ENCODE measurements at places on chromosomes 12 and 14.
A peak's percentile ranks its signal among the peaks of the same experiment; 100 is the strongest.

DNA sequence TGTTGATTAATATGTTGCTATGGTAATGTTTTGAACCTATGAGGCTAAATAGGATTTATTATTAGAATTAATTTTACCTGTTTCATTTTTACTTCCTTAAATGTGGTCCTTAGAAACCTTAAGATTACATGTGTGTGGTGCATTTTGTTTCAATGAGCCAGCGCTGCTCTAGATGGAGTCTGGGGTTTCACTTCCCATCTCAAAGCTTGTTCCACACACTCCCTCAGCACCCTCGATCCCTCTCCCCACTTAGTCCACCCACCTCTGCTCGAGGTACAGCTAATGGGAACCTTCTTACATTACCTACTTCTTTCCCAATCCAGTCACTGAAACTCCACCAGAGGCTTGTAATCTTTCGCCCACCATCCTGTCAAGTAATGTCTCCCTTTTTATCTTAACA is 205.2 kb downstream of the PAX9 start:
- no peak for DNase-seq

DNA sequence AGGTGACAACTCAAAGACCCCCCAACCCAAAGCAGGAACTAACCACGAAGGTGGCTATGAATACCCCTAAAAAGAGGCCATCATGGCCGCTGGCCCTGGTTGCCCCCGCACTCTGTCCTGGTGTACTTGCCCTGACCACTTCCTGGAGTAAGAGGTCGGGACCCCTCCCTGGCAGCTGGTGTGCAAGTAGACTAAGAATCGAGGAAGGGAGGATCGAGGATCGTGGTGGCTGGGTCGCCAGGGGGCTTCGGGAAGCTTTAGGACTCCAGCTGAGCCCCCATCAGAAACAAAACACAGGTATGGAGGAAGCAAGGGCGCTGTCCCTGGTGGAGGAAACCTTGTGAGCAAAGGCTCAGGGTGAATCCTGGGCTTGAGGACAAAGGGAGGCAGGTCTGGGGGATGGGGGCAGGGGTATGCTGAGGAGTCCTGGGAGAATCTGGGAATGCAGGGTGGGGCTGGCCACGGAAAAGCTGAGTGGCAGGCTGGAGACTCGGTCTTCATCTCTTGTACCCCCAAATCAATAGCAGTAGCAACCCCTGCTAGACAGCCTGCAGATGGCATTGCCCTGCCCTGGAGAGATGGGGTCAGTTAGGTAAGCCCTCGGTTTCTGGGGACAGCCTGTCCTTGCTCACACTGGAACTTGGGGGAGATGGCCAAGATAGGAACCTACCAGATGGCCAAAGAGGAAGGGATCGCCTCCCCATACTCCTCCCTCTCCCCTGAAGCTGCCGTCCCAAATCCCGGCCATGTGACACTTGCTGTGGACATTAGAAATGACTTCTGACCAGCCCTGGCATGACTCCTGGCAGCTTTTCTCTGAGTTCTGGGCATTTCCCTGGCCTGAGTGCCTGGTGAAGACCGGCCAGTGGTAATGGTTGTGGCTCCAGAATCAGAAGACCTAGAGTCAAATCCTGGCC is 45.3 kb upstream of the ESRRB start:
- DNase-seq, result no peak

GRCh38 chr12:91289906-91290305 is 107.3 kb upstream of the DCN start:
- no peak for DNase-seq

- no peak for DNase-seq
Observed at GRCh38 chr12:85644508-85644907, 191.7 kb downstream of the RASSF9 start.

DNA sequence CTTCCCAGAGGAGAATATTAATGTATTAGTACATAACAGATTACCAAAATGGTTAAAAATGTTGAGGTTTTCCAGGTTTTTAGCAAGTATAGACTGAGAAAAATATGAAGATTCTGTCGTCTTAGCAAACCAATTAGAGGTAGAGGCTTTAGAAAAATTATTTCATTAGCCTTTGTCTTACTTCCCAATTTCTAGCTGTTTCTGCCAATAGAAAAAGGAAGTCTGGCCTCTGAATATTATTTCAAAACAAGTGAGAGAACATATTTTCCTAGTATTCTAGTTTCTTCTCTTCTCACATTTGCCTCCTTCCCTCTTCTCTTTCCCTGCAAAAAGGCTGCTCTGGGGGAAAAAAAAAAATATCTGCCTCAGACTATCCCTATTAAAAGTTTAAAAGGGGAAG is 16.4 kb downstream of the IPO8 start:
- no peak for DNase-seq

DNA sequence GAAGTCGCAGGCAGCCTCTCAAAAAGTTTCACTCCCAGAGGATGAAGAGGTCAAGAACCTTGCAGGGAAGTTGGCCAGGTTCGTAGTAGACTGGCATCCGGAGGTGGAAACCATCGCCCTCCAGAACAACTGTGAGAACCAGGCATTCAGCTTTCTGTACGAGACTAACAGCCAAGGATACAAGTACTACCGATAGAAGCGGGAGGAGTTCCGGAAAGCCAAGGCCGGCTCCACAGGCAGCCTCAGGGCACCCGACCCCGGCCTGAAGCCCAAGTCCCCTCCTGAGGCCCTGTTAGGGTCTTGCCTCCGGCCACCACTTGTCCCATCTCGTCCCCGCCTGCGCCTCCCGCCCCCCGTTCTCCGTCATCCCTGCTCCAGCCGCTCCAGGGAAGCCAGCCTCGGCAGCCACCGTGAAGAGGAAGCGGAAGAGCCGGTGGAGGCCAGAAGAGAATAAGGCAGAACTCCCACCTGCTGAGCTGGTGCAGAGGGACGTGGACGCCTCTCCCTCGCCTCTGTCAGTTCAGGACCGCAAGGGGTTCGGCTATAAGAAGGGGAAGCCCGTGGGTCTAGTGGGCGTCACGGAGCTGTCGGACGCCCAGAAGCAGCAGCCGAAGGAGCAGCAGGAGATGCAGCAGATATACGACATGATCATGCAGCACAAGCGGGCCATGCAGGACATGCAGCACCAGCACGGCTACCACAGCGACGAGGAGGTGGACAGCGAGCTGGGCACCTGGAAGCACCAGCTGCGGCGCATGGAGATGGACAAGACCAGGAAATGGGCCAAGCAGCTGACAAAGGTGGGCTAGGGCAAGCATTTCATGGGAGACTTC is 366.8 kb upstream of the ATXN7L3B start:
- no peak for DNase-seq

GRCh38 chr12:97038131-97038530 is 131.1 kb downstream of the NEDD1 start:
- DNase-seq, result no peak

DNA sequence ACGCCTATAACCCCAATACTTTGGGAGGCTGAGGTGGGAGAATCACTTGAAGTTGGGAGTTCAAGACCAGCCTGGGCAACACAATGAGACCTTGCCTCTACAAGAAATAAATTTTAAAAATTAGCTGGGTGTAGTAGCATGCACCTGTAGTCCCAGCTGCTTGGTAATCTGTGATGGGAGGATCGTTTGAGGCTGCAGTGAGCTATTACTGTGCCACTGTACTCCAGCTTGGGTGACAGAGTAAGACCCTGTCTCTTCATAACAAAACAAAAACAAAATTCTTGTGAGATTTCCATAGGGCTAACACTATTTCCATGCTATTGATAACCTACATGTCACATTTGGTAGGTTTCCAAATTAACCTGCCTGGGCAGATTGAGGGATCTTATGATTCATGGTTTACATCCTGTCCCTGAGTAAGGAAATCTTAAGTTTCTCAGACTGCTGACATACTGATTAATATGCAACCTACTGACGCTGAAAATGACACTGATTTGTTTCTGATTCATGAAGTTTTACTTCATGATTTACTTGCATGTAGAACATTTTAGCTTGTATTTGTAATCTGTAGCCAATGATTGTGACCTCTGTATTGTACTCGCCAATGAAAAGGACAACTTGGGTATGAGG is 15.9 kb downstream of the ATP6V1D start:
- DNase-seq, result no peak

GRCh38 chr14:76719666-76720065 is 41.6 kb upstream of the VASH1 start:
- DNase-seq, result no peak

- DNase-seq, result no peak
Observed at GRCh38 chr14:105135700-105136395, 32.7 kb downstream of the JAG2 start.

- no peak for DNase-seq
Observed at GRCh38 chr14:44657203-44657602, 150.1 kb upstream of the FSCB start.

DNA sequence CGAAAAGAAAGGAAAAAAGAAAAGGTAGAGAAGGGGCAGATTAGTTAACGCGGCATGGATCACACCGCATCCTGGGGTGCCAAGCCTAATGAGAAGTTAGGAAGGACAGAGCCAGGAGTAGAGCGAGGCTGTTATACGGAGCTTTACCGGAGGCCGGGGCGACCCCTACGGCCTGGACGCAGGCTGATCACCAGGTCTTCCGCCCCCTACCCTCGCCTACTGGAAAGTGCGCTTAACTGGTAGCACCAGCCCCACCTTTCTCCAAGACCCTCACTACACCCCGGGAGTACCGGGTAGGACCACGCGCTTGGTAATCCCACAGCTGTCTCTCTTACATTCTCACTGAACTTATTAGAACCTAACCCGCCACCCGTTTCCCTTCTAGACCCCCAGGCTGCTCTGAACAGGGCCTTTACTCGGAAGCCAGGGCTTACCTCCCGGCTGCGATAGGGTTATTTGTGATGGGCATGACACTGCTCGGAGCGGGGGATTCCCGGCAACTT is 33.8 kb downstream of the WBP11 start:
- no peak for DNase-seq

- no peak for DNase-seq
Observed at GRCh38 chr14:74133833-74134481, 49.2 kb downstream of the LIN52 start.

GRCh38 chr12:89153341-89153740 is 199.0 kb downstream of the DUSP6 start:
- DNase-seq, result no peak

GRCh38 chr12:124755801-124756148 is 107.9 kb downstream of the SCARB1 start:
- DNase-seq, result no peak

DNA sequence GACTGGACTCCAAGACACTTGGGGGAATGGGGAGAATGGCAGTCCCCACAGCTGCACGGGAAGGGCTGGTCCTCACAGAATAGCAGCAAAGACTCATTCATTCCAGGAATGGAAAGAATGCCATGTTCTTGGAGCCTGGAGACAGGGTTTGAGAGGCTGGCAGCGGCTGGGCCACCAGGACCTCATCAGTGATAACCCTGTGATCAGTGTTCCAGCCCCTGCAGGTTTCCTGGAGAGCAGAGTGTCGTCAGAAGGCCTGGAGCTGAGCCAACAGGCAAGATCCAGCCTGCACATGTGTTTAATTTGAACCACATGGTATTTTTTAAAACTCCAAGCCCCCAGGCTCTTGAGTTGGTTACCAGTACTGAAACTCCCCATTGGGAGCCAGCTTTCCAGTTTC is 11.3 kb downstream of the BDKRB1 start:
- no peak for DNase-seq

GRCh38 chr14:63632932-63633514 is 8.6 kb downstream of the WDR89 start:
- peak; percentile 69 for DNase-seq

DNA sequence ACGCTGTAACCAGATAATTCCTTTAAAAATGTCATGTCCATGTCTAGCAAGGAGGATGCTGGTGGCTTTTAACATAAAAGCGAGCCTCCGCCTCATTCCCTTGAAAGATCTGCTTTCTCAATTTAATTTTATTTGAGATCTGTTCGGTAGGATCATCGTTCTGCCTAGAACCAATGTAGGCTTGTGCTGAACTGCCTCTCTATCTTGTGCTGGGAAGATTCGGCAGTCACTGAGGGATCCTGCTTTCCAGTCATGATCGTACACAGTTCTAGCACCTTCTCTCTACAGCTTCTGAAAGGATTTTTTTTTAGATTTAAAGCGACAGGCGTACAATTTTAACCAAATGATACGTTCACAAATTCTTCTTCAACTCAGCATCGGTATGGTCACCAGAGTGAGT is 54.3 kb downstream of the PEBP1 start:
- no peak for DNase-seq

Data from CD4-positive, alpha-beta T cell treated with Interleukin-4 for 4 hours (primary cell).